ENCODE measurements at places on chromosomes 3 and 15.

GRCh38 chr15:77030928-77031375 is 36.0 kb downstream of the PSTPIP1 start:
- DNase-seq: no peak

DNA sequence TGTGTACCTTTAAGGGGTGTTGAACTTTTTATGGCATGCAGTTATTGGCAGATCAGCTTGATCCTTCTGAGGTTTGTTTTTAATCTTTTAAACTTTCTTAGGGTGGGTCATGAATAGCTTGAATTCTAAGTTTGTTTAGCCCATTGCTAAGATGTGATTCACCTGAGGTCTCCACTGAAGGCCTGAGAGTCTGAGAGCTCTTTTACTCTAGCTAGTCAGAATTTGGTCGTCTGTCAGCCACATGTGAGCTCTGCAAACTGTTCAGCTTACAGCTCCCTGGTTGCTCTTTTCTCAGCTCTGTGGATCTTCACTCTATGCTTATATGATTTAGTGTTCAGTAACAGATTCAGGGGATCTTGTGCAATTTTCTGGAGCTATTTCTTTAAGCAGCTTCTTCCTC is 161.3 kb downstream of the ABHD5 start:
- DNase-seq: no peak

- DNase-seq: no peak
These were observed 6.3 kb upstream of the PXK start for GRCh38 chr3:58326267-58326900.

DNA sequence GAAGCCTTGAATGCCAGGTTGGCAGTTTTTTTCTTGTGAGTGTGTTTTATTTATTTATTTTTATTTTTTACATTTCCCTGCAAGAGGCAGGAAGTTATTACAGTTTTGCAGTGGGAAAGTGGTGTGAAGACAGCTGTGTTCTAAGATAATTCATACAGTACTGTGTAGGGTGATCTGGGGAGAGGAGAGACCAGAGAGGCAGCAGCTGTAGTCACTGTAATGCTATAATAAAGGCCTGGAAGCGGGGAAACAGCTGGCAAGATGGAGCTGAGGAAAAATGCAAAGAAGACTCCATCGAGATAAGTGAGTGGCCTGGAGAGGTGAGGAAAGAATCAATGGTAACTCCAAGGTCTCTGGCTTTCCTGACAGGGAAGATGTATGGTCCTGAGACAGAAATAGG is 23.1 kb downstream of the CNTN3 start:
- DNase-seq: no peak

GRCh38 chr3:46695177-46695961 is 1.9 kb upstream of the ALS2CL start:
- no peak for DNase-seq

DNA sequence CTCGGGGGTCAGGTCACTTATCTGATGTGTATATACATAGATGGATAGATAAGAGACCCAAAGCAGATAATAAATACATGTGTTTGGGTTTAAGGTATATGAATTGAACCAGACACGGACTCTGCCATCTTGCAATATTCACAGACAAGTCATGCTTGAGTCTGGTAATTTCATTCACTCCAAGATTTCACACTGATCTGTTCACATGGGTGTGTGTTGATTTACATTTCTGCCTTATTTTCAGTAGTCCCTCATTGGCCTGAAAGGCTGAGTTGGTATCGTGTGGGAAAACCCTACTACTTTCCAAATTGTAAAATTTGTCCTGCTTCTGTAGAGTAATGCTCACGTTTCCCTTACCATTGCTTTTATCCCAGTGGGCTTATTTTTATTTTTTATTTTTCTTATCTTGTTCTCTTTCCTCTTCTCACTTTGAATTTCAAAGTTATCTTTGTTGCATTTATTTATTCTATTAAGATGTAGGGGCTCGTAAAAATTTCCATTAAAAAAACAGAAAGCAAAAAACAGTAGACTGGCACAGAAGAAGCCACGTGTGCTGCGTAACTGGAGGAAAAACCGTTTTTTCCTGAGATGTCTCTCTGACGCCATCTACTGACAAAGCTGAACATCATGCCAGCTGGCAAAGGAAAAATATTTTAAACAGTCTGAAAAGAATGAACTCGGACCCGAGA is 10.8 kb upstream of the MFSD1 start:
- DNase-seq: no peak

DNA sequence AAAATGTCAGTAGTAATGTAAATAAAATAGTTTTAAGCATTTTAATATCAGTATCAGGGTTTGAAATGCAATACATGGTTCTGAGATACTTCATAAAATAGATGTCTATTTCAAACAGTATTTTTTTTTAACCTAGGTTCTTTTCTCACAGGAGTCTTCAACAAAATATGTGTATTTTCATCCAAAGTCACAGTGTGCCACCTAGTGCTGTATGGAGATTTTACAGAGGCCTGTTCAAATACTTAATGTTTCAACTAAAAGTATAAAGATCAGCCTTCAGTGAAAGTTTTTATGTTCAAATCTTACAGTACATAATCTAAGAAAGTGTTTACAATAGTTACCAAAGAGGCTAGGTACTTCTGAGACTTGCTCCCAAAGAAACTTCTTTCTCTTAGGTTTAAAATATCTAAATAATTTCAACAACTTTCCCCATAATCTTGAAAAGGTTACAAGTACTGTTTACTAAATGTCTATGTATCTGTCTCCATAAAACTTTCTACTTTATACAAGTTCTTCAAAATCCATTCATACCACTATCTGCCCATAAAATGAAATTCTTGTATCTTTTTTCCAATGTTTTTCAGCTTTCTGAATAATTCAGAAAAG is 38.3 kb downstream of the SCAPER start:
- DNase-seq: no peak

Data from activated CD8-positive, alpha-beta memory T cell treated with anti-CD3 and anti-CD28 coated beads for 4 hours (primary cell).